ENCODE measurements at places on chromosomes 1 and 21.
A peak's percentile ranks its signal among the peaks of the same experiment; 100 is the strongest.

GRCh38 chr1:207669528-207670009 is 24.6 kb downstream of the CR1L start:
- no peak for DNase-seq

GRCh38 chr21:38494703-38495102 is 3.6 kb downstream of the ERG start:
- no peak for DNase-seq

DNA sequence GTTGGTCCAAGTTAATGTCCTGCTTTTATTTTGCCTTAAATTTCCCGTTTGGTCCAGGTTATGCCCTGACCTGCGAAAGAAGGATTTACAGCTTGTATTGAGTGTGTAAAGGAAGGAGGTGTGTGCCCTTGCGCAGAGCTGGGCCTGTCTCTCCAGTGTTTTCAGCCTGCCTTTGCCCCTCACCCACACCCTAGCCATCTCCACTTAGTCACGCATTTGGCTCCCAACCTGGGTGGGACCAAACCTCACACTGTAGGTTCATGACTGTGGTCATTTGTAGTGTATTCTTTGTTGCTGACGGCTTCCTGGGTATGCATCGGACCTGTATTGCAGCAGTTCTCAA is 572 bp upstream of the SRSF10 start:
- no peak for DNase-seq

GRCh38 chr1:177286396-177286795 is 115.6 kb downstream of the BRINP2 start:
- no peak for DNase-seq

DNA sequence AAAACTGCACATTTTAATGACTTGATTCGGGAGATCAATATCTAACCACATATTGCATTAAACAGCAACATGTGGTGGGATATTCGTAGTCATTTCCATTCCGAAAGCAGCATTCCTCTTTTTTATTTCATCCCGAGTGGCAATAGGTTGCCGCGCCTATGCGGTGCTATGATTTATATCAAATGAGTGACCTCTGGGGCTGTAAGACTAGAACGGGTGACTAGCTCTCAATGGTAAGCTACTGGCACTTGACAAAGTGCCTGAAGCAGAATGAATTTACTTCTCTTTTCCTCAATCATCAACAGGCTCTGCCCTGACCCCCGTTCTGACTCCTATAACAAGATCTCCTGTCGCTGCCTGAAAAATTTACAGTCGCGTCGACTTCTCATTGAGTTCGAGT is 162.3 kb downstream of the ZNF281 start:
- DNase-seq = no peak

DNA sequence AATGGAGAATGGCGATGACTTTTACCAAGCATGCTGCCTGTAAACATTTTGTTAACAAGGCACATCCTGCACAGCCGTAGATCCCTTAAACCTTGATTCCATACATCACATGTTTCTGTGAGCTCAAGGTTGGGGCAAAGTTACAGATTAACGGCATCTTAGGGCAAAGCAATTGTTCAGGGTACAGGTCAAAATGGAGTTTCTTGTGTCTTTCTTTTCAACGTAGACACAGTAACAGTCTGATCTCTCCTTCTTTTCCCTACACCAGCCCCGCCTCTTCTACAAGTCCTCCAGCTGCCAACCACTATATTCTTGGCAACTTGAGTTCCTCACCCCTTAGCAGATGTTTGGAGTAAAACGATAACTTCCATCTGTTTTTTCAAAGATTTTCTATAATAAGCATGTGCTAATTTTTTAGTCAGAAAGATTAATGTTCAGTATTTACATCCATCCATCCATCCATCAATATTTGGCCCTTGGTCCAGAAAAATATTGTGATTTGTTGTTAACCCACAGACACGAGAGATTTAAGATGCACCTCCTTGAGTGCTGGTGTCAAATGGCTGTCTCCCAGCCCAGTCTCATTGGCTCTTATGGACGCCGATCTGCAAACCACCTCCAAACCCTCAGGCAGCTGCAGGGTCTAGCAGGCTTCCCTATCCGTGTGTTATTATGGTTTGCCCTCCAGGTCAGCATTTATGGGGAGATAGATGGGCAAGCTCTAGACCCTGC is 3.8 kb downstream of the DNALI1 start:
- no peak for DNase-seq

DNA sequence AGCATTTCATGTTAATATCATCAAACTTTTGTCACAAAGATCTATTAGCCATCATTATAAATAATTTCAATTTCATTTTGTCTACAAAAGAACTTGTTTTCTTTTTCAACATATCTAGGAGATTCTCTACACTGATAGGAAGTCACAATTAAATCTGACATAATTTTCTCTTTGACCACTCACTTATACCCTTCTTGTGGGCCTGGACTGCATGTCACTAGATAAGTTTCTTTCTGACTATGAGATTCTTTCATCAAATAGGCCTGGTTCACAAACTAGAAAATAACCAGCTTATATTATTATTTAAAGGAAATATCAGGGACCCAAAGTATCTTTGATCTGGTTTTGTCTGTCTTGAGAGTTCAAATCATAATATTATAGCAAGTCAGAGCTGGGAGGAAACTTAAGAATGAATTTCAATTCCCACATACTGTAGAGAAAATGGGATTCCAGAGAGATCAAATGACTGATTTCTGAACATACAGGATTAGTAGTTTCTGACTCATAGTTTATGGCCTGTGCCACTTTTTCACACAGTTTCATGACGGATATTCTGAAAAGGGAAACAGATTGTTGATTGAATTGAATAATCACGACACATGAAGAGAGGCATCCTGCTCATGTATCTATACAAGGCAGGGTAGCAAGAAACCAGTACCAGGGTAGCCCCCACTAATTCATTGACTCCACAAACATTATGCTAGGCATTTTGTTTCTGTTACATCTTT is 355.8 kb downstream of the GPATCH2 start:
- no peak for DNase-seq

- DNase-seq = peak; percentile 19
These were observed at the start of gene PHLDA3 for GRCh38 chr1:201468844-201469644. TSS of gene PHLDA3 (minus strand) at chr1:201469188. CDS start at chr1:201468786, 402 bp downstream.

GRCh38 chr1:62726011-62726442 is 37.8 kb upstream of the DOCK7 start:
- DNase-seq = no peak

- DNase-seq = no peak
These were observed 177.6 kb downstream of the RASAL2 start for GRCh38 chr1:178271471-178271870.

- DNase-seq = no peak
These were observed 2.3 kb downstream of the TNNT2 start for GRCh38 chr1:201375169-201375568.

- DNase-seq = peak; percentile 74
These were observed 16.3 kb upstream of the TMEM9 start for GRCh38 chr1:201170533-201171062.

DNA sequence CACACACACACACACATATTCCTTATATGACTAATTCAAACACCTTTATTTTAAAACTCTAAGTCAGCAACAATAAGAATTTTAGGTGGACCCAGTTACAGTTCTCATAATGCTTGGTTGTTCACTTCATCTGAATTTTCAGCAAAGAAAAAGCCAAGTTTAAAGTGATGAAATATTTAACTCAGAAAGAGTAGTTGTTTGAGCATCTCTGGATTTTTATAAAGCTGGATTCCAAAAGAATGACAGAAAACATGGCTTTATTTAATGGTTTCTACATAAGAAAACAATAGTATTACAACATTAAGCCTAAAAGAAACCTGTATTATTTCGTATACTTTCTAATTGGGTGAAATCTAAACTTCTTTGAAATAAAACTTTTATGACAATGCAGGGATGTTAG is 54.2 kb upstream of the ADAMTS5 start:
- DNase-seq = no peak

DNA sequence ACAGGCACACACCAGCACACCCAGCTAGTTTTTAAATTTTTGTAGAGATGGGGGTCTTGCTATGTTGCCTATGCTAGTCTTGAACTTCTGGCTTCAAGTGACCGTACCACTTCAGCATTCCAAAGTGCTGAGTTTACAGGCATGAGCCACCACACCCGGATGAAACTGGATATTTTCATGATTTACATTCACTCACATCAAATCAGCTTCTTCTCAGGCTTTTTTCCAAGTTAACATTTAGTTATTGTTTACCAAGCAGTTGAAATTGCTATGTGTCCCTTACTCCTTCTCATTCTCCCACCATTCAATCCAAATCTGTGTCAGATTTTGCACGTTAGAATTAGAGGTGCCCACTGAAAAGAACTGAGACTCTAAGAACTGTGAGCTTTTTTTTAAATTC is 18.4 kb downstream of the RIT1 start:
- no peak for DNase-seq

- no peak for DNase-seq
These were observed 47.9 kb downstream of the S1PR1 start for GRCh38 chr1:101284622-101285218.

- DNase-seq = no peak
These were observed 31.5 kb downstream of the DPT start for GRCh38 chr1:168697356-168698126.

- DNase-seq = no peak
These were observed 682.4 kb upstream of the TPTE start for GRCh38 chr21:9838738-9839642.

- no peak for DNase-seq
These were observed 448.8 kb upstream of the BEND5 start for GRCh38 chr1:49225464-49225863.

DNA sequence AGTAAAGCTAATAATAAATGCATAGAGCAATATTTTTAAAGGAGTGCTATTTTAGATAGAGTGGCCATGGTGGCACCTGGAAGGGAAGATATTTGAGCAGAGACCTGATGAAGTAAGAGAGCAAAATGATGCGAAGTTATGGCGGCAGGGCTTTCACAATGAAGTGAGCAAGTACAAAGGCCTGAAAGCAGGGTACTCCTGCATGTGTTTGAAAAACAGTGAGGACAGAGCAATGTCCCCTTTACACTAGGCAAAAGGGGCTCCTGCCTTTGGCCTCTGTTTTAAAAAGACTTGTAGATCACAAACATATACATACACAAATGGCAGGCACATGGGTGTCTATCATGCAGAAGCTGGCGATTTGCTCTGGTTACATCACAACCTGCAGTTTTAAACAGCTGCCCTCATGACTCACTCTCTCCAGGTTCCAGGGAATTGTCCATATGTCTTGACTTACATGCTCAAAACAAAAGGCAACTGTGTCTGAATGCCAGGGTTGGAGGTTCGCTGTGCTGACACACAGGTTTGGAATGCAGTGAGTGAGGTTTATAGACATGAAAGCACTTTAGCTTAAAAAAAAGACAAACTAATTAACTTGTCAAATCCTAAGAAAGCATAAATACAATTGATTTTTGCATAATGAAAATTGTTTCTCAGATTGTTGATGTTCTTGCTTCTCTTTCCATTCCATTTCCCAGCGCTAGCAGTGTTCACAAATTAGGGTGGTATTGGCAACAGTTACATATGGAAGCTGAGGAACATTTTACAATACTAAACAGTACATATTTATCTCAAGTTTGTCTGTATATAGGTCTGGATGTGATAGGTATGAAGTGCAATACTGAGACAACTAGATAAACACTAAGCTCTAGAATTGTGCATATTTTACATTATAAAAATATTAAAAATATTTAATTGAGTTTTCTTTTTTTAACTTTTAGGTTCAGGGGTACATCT is 313.9 kb downstream of the BARHL2 start:
- DNase-seq = no peak

GRCh38 chr1:89425056-89425455 is 61.2 kb downstream of the GBP6 start:
- no peak for DNase-seq

DNA sequence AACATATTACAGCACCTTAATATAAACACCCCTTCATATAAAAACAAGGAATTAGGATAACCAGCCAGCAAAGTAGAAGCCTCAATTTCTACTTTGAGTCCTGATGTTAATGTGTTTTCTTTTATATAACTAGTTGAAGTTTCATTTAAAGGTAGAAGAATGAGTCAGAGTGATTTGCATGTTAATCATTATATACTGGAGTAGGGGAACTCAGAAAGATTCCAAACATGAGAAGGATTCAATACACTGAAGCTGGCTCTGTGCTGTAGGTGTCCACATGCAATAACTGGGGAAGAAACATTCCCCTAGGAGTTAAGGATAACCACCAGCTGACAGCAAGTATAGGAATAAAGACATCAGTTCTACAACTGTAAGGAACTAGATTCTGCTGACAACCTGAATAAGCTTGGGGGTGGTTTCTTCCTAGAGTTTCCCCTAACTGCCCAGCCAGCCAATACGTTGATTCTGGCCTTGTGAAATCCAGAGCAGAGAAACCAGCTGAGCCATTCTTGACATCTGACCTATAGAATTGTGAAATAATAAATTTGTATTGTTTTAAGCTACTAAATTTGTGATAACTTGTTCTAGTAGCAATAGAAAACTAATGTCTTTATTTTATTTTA is 33.4 kb upstream of the RNPC3 start:
- DNase-seq = no peak

DNA sequence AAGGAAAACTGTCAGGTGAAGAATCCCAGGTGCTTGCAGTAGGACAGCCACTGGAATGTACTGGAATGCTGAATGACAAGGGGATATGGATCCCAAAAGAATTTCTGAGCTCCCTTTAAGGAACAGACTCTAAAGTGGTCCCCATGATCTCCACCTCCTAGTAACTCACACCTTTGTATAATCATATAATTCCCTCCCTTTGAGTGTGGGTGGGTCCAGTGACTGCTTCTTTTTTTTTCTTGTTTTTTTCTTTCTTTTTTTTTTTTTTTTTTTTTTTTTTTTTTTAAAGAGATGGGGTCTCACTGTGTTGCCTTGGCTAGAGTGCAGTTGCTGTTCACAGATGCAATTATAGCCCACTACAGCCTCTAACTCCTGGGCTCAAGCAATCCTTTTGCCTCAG is 28.5 kb upstream of the H3-3A start:
- DNase-seq = no peak

DNA sequence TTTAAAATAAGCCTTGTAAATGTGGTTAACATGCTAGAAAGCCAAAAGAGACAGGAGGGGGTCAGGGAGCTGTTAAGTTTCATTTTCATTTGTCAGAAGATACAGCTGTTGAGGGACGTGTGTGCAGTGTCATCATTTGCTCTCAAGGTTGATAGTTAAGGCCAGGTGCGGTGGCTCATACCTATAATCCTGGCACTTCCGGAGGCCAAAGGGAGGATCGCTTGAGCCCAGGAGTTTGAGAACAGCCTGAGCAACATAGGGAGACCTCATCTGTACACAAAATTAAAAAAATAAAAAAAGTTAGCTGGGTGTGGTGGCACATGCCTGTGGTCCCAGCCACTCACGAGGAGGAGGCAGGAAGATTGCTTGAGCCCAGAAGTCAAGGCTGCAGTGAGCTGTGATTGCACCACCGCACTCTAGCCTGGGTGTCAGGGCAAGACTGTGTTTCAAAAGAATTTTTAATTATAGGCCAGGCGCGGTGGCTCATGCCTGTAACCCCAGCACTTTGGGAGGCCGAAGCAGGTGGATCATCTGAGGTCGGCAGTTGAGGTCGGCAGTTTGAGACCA is 22.7 kb downstream of the ZBTB8OS start:
- DNase-seq = peak; percentile 46

GRCh38 chr1:204617256-204618147 is 68.0 kb downstream of the LRRN2 start:
- DNase-seq = no peak

GRCh38 chr1:181324797-181325616 is 158.3 kb upstream of the CACNA1E start:
- peak; percentile 24 for DNase-seq

All from CD4-positive, alpha-beta T cell treated with Interleukin-4 for 4 hours (primary cell).